ENCODE measurements at places on chromosomes 6 and 20.

DNA sequence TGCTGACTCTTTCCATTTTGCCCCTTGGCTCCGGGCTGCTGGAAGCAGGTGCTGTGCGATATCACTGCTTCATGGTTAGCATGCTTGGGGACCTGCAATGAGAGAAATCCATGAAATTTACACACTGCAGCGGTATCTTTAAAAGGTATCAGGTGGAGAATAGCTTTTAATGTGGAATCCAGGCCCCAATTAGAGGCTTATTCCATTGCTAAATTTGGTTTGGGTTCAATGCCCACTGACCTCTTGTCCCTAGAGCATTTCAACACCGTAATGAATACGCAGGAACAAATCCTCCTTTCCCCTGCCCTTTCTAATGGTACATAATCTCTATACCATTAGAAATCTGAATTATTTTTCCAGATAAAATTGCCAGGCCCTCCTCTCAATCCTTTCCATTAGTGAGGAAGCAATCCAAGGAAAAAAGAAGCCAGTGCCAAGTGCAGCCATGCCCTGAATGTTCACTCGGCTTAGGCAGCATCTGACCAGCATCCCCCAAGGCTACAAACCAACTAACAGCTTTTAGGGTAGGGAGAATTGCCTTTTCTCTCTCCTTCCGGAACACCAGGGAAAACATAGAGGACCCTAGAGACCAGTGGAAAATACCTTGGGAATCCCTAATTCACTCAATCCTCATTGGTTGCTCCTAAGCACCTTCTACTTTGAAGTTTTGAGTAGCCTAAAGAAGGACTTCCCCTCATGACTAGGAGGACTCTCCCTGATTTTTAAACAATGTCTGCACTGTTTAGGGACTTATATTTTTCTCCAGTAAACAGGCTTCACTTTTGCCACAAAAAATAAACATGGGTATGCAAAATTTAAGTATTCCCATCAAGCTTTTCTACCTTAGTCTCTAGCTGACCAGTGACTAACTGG, 143.1 kb downstream of the QRSL1 start:
- no peak for DNase-seq

- DNase-seq: no peak
Observed at GRCh38 chr6:18280084-18280483, 15.8 kb upstream of the DEK start.

GRCh38 chr20:7723284-7723683, 217.0 kb downstream of the HAO1 start:
- no peak for DNase-seq

DNA sequence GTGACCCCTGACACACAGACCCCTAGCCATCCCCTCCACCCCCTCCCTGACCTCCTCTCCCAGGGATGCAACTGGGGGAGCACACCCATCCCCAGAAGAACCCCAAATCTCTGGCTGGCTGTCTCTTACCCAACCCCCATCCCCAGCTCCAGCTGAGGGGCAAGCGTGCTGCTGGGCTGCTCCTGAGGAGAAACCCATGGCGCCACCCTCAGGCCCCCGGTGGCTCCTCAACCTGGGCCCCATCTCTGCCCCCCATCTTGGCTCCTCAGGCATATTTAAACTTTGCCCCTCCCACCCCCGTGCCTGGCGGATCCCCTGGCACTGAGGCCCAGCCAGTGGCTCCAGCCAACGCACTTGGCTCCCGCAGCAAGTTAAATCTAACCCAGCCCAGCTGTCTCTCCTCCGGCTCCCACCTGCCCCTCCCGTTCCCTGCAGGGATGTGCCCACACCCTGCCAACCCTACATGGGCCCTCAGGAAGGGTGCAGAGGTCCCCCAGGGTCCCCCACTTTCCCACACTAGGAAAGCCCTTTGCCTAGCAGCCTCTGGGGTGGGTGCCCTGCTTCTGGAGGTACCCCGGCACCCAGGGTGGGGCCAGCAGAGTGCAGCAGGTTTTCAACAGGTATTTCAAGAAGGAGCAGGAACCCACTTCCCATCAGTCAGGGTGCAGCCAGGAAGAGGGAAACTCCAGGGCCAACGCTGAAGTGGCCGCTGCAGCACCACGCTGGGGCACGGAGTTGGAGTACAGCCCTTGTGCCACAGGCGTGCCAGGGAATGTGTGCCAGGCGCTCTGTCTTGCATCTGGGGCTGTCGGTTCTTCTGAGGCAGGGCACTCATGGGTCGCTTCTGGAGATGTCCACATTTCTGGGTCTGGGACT, 5.3 kb upstream of the OSBPL2 start:
- no peak for DNase-seq

DNA sequence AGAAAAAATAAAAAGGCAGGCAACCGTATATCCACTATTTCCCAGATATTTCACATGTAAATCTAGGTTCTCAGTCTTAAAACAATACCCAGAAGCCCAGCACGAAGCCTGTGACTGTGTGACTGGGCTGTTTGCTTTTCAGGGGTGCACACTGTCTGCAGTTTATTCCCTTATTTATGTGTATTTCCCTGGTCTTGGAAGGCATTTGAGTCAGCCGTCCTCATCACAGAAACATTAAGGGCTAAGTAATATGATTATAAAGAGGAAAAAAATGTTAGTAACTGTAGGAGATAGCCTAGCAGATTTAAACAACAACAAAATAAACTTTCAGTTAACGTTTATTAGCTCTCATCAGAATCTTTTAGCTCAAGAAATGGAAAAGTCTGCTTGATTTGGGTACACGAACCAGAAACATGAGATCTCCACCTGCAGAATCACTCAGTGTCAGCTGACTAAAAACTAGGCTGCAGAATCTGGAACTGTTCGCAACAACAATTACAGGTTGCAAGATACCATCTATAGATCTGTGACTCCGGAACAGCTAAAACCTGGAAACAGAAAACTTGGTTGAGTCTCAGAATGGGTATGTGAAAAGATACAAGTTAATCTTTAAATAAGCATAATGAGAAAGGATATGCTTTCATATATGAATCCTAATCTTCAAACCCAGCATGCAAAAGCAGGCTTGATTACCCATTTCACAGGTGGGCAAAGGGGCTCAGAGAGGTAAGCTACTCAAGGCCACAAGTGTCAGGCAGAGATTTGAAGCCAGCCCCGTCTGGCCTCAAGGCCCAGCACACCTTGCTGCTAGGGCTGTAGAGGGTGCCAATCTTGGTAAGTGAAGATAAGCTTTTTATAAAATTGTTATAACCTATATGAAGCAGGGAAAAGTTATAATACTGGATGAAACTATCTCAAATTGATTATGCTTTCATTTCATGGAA, 21.1 kb downstream of the GCLC start:
- no peak for DNase-seq

GRCh38 chr6:36326356-36326995, 10.2 kb downstream of the BNIP5 start:
- no peak for DNase-seq
